ENCODE measurements at places on chromosomes 1 and 21. TPM values are rescaled to one million over a fixed set of nuclear protein-coding genes. Genes with fewer than 3 reads are reported as not detected.

DNA sequence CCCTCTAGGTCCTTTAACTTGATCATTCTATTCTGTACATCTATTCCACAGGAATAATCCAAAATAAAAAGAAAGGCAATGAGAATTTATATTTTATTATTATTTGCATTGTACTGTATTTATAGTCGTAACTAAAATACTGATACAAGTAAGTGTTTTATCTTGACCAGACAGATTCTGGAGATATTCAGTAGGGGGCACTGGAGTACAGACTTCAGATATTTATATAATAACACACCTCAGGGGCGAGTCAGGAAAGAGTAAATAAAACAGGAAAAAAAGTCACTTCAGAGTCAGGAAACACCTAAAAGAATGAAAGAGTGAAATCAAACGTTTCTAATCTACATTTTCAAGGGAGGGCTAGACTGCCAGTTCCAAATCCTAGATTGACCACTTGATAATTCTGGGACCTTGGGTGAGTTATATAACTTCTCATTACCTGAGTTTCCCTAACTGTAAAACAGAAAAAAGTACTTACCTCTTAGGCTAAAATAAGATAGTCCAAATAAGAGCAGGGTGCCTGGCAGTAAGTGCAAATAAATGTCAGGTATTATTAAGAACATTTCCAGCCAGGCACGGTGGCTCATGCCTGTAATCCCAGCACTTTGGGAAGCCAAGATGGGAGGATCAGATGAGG is 31.1 kb upstream of the MTF1 start:
- H3K27me3 ChIP-seq: no peaks in the 10 kb centered on the region
- H3K4me3 ChIP-seq: no peak overlapping the region
- no peak for DNase-seq
- no peak overlapping the region for H3K27ac ChIP-seq

GRCh38 chr1:17741052-17741451 is 14.1 kb upstream of the ACTL8 start:
- H3K27ac ChIP-seq: no peak overlapping the region
- H3K4me3 ChIP-seq: no peak overlapping the region
- H3K27me3 ChIP-seq: no peaks in the 10 kb centered on the region

GRCh38 chr1:29869802-29870201 is 633.5 kb downstream of the PTPRU start:
- no peak overlapping the region for H3K4me3 ChIP-seq
- H3K4me1 ChIP-seq: no peaks in the 10 kb centered on the region
- no peaks in the 10 kb centered on the region for H3K36me3 ChIP-seq
- no peak for DNase-seq

- no peak overlapping the region for H3K4me3 ChIP-seq
- no peak overlapping the region for H3K27ac ChIP-seq
- peaks cover 7% of the 10 kb centered on the region for H3K4me1 ChIP-seq
- H3K27me3 ChIP-seq: no peaks in the 10 kb centered on the region
Measured at GRCh38 chr1:13590486-13590885, 6.9 kb downstream of the PDPN start.

GRCh38 chr1:20370698-20371097 is 80.0 kb downstream of the VWA5B1 start:
- peaks cover 21% of the 10 kb centered on the region for H3K4me1 ChIP-seq
- peaks cover 74% of the 10 kb centered on the region for H3K27me3 ChIP-seq
- no peak overlapping the region for H3K4me3 ChIP-seq
- H3K27ac ChIP-seq: no peak overlapping the region

DNA sequence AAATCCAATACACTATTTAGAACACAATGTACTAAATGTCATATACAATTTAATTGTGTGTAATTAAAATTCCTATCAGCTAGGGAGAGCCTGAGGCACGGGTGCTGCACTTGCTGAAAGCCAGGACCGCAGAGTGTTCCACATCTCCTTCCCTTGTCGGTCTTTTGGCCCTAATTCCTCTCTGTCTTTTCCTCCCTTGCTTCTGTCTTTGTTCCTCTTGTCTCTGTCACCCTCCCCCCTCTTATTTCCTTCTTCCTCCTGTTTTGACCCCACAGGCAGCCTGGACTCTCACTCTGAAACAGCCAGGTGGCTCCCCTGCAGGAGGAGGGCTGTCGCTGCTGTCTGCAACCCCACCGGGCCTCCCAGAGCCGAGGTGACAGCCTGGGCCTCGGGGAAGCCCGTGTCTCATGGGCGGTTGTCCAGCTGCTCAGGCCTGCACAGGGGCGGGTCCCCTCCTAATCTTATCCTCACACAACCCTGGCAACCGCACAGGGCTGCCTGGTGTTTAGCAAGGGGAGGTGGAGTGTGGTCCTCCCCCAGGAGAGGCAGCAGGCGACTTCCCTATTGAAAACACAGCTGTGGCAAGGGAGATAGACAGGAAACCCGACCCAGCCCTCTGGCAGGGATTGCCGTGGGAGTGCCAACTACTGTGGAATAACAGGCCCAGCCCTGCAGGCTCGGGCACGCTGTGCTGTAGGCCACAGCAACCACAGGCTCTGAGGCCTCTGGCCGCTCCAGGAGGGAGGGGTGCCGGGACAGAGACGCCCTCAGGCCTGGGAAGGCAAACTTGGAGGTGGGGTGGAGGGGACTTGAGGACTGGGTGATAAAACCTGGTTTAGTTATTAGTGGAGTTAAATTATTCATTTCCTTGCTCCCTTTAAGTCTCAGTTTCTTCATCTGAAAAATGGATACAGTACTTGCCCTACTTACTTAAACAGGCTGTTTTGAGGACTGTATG is 68.8 kb upstream of the WDR26 start:
- H3K27me3 ChIP-seq: no peaks in the 10 kb centered on the region
- H3K4me3 ChIP-seq: peak overlapping the region; percentile 12
- peak overlapping the region; percentile 79 for H3K27ac ChIP-seq
- H3K4me1 ChIP-seq: peaks cover 36% of the 10 kb centered on the region

- DNase-seq: no peak
- H3K4me3 ChIP-seq: no peak overlapping the region
- H3K36me3 ChIP-seq: no peaks in the 10 kb centered on the region
- peaks cover 5% of the 10 kb centered on the region for H3K27me3 ChIP-seq
- no peak overlapping the region for H3K27ac ChIP-seq
Measured at GRCh38 chr21:41043014-41043413, 124.9 kb upstream of the BACE2 start.

- no peak overlapping the region for H3K27ac ChIP-seq
- no peaks in the 10 kb centered on the region for H3K27me3 ChIP-seq
- H3K4me3 ChIP-seq: no peak overlapping the region
- H3K36me3 ChIP-seq: no peaks in the 10 kb centered on the region
Measured at GRCh38 chr1:9399510-9400424, 107.1 kb downstream of the SPSB1 start.

- H3K4me1 ChIP-seq: no peaks in the 10 kb centered on the region
- H3K4me3 ChIP-seq: no peak overlapping the region
- H3K36me3 ChIP-seq: no peaks in the 10 kb centered on the region
- DNase-seq: no peak
- no peaks in the 10 kb centered on the region for H3K27me3 ChIP-seq
Measured at GRCh38 chr1:201299968-201300367, 16.7 kb downstream of the PKP1 start.

GRCh38 chr1:217268058-217268457 is 362.8 kb downstream of the GPATCH2 start:
- H3K27ac ChIP-seq: no peak overlapping the region
- H3K27me3 ChIP-seq: no peaks in the 10 kb centered on the region
- DNase-seq: no peak
- H3K4me1 ChIP-seq: no peaks in the 10 kb centered on the region
- H3K4me3 ChIP-seq: no peak overlapping the region

DNA sequence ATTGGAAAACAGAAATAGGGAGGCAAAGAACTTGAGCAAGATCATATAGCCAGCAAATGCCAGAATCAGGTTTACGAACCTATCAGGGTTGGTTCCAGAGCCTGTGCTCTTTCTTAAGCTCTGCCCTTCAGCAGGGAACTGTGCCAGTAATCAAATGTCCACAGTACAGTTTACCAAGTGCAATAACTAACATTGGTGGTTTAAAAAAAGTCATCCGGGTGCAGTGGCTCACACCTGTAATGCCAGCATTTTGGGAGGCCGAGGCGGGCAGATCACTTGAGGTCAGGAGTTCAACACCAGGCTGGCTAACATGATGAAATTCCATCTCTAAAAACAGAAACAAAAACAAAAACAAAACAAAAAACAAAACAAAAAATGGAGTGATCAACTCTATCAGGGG is 182.7 kb downstream of the LMX1A start:
- no peaks in the 10 kb centered on the region for H3K27me3 ChIP-seq
- H3K27ac ChIP-seq: no peak overlapping the region
- H3K36me3 ChIP-seq: no peaks in the 10 kb centered on the region
- H3K4me1 ChIP-seq: no peaks in the 10 kb centered on the region
- no peak overlapping the region for H3K4me3 ChIP-seq
- no peak for DNase-seq

DNA sequence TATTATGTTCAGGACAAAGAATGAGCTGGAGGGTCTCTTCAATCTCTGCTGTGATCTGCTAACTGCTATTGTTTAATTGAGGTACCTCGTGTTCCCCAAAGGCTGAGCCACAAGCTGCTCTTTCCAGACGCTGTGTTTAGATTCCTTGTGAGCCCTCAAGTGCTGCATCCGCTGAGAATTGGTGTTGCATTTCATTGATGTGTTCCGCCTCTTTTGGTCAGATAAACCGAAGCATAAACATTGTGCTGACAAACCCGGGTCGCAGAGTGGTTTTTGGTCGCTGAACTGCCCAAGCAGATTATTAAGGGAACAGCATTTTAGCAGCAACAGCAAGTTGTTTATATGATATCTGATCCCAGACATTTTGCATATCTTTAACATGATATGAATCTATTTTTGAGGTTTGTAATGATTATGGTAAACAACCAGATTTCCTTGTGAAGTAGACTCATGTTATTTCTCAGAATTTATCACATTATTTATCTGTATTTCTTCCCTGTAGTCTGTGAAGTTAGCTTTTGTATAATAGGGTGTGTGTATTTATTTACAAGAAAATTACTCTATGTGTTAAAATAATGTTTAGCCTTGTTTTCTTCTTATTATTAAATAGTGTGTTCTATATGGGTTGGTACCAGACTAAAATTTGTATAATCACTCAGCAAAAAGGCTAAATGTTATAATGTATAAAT is 217.2 kb upstream of the C1orf105 start:
- no peaks in the 10 kb centered on the region for H3K27me3 ChIP-seq
- H3K4me3 ChIP-seq: no peak overlapping the region
- H3K27ac ChIP-seq: no peak overlapping the region
- no peaks in the 10 kb centered on the region for H3K4me1 ChIP-seq
- no peaks in the 10 kb centered on the region for H3K36me3 ChIP-seq

- DNase-seq: no peak
- no peak overlapping the region for H3K27ac ChIP-seq
- H3K4me3 ChIP-seq: no peak overlapping the region
- H3K27me3 ChIP-seq: no peaks in the 10 kb centered on the region
- H3K4me1 ChIP-seq: peaks cover 28% of the 10 kb centered on the region
- no peaks in the 10 kb centered on the region for H3K36me3 ChIP-seq
Measured at GRCh38 chr1:56057466-56058405, 521.6 kb downstream of the PLPP3 start.

DNA sequence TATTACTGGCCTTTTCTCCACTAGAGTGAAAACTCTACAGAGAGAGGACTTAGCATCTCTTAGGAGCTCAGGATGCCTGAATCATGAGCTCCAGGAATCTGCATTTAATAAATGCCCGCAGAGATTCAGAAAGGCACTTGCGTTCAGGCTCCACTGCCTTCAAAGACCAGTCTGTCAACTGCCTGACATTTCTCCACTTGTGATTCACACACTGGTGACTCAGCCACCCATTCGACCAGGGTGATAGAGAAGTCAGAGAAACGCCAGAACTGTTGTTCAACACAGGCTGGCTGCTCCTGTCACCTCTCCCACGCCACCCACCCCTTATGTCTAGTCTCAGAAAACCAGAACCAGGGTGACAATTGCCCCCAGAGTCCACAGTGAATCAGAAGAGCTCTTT is 26.9 kb upstream of the LBR start:
- H3K4me1 ChIP-seq: peaks cover 64% of the 10 kb centered on the region
- peak overlapping the region; percentile 96 for H3K27ac ChIP-seq
- H3K27me3 ChIP-seq: no peaks in the 10 kb centered on the region
- peak; percentile 67 for DNase-seq

DNA sequence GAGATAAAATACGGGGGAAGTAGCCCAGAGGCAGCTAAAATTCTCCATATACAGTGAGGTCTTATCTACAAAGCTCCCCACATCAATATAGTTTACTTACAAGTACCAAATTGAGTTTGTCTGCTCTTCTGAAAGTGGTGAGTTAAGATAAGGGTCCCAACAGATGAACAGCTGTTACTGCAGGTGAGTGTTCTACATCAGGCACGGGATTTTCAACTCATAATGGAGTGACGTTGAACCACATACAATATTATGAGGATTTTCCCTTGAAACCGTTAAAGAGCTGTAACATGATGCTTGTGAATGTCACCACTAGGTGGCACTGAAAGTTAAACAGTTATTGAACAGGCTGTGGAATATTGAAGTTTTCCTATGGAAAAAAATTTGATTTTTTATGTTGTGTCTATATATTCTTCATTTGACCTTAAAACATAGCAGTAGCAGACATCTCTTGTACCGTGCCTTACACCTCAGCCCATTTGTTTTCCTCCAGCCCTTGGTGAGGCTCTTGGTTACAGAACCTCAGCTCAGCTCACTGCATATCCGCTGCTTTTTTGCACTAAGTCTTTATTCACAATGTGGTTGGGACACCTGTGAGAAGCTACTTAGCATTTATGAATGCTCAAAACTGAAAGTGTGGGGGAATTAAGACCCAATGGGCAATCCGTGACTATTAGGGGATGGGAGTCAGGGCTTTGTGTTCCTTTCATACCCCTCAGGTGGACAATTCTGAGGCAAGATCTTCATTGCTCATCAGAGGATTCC is 23.2 kb downstream of the CD1D start:
- H3K4me3 ChIP-seq: no peak overlapping the region
- H3K27ac ChIP-seq: no peak overlapping the region
- H3K36me3 ChIP-seq: no peaks in the 10 kb centered on the region
- no peak for DNase-seq
- H3K27me3 ChIP-seq: no peaks in the 10 kb centered on the region

- H3K4me3 ChIP-seq: no peak overlapping the region
- no peaks in the 10 kb centered on the region for H3K36me3 ChIP-seq
- H3K27me3 ChIP-seq: no peaks in the 10 kb centered on the region
- DNase-seq: no peak
Measured at GRCh38 chr1:76084029-76084627, 9.6 kb downstream of the ST6GALNAC3 start.

The TDRD5 gene
- total RNA-seq: not detected

The CD53 gene
- 7.5 TPM for total RNA-seq

The ZNF678 gene
- 15.3 TPM for total RNA-seq

The CHI3L2 gene
- 0.71 TPM for total RNA-seq

The TUFT1 gene
- 11.7 TPM for total RNA-seq

The KRTAP10-9 gene
- total RNA-seq: not detected

The RGS8 gene
- total RNA-seq: not detected

The INAVA gene
- total RNA-seq: 0.27 TPM

The DIO1 gene
- total RNA-seq: not detected

The MACO1 gene
- total RNA-seq: 11.8 TPM

The PTTG1IP gene
- 177 TPM for total RNA-seq

The AGMAT gene
- 0.14 TPM for total RNA-seq

The RNU1-2 gene
- total RNA-seq: under 0.01 TPM
